ENCODE measurements at places on chromosomes 2 and 18.

DNA sequence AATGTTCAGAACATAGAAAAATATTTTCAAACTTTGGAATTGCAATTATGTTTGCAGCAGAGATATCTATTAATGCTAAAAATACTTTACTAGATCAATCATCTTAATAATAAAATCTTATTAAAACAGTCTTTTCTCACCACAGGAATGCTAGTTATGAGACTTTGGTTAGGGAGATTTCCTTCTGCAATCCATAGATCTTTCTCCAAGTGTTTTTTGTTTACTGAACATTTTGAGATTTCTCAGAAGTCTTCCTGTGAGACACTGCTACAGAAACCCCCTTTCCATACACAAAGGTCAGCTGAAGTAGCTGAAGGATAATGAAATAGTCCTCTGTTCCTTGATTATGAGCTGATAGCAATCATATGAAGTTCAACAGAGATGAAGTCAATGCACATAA is 59.4 kb upstream of the RAPH1 start:
- DNase-seq = no peak

DNA sequence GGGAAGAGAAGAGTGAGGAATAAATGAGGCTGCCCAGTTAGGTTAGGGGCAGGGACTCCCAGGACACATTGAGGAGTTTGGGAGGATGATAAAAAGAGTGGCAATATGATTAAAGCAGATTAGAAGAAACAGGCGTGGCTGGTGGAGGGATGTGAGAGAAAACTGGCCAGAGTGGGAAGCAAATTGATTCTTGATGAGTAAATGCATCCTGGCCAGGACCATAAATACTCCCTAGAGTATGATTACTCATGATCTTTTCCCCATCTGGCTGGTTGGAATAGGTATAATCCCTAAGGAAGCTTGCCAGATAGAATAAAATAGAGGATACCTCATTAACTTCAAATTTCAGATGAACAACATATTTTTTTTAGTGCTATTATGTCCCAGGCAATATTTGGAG is 21.5 kb upstream of the DAW1 start:
- no peak for DNase-seq

DNA sequence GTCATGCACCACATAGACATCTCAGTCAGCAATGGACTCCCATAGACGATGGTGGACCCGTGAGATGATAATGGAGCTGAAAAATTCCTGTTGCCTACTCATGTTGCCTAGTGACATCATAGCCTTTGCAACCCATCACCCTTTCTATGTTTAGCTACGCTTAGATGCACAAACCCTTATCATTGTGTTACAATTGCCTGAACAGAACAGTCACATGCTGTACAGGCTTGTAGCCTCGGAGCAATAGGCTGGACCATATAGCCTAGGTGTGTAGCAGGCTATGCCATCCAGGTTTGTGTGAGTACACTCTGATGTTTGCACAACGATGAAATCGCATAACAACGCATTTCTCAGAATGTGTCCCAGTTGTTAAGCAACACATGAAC is 221.6 kb downstream of the ALPK2 start:
- DNase-seq = no peak

GRCh38 chr18:31513189-31513935 is 15.4 kb downstream of the DSG2 start:
- DNase-seq = no peak

- DNase-seq = no peak
These were observed 93.4 kb downstream of the TWIST2 start for GRCh38 chr2:238941262-238941792.

DNA sequence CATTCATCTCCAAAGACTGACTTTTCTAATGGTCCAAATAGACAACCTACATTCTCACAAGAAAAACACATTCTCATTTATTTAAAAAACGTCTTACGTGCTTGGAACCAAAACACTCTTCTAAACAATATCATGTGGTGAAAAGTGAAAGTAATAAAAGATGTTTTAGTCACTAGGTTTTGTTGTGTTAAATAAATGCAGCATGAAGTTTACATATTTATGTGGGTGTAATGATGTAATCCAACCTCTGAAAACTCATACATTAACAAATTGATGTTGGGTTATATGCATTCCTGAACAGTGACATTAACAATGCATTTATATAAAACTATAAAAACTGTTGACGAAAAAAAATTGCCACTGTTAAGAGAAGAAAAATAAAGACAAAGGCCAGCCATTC is 55.1 kb upstream of the ACVR2A start:
- no peak for DNase-seq

GRCh38 chr18:13660510-13660909 is 65.8 kb downstream of the FAM210A start:
- no peak for DNase-seq

DNA sequence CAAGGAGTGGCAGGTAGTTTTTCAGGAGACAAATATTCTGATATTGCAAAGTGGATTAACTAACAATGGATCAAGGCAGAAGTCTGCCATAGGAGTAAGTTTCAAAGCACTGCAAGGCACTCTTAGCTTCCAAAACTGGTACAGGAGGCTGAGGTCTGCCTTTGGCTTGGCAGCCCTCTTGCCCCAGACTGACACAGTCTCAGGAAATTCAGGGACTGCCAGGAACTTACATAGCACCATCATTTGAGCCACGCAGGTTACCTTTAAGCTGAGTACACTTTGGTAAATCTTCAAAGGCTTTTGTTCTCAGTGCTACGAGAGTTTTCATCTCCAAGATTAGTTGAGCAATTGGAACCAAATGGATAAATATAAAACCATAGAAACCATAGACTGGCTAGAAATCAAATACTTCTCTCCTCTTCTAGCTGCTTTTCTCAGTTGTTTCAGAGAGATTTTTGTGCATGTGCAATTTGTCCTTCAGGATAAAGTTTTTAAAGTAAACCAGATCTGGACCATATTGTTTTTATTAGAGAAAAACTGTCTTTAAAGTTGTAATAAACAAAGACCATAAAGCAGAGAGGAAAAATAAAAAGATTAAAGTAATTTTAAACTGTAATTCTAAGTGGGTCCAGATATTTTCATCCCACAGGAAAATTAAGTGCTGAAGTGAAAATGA is 18.8 kb downstream of the ANKRD29 start:
- no peak for DNase-seq

DNA sequence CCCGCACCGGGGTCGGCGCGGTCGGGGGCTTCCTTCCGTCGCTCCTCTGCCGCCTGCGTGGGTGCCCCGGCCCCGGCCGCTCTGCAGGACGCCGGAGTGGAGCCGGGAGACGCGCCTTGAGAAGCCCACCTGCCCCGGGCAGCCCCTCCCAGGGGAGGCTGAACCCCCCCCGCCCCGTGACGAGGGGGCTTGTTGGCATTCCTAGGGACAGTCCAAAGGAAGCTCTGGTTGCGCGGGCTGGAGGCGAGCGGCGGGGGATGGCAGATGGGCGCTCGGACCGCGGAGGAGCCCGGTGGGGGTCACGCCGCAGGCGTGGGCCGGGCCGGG is 133.5 kb upstream of the MGAT5 start:
- no peak for DNase-seq

GRCh38 chr18:59623456-59624368 is 73.5 kb downstream of the CCBE1 start:
- no peak for DNase-seq

- DNase-seq = no peak
These were observed 23.0 kb upstream of the MRO start for GRCh38 chr18:50842846-50843245.

DNA sequence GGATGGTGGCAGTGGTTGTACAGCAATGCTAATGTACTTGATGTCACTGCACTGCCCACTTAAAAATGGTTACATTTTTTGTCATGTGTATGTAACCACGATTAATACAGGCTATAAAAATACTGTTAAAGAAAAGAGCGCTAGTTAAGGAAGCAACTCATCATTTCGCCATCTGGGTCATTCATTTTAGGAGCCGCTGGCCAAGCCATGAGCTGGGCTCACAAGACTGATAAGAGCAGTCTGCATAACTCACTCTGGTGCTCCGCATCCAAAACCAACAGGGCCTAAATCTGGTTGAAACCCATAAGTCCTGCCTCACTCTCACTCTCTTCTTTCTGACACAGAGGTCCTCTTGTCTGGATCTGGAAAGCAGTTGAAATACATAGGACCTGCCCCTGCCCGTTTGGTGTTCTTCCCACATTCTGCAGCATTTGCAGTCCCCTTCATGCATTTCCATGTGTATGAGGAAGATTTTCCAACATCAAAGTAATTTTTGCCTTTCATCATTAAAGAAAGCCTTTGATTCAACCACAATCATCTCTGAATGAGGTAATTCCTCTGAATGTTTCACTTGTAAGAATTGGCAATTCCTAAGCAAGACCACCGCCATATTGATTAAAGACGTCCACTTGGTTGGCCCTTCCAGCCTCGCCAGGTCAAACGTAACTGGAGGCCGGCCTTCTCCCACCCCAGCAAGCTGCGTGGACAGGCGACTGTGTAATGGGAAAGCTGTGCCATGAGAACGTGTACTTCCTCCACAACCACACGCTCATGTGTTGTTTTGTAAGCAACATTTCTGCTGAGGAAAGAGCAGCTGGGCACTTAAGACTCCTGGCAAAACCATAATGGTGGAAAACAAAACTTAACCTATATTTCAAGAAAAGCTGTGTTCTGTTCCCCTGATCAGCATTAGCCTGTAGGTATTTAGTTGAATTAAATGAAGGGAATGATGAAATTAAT is 112.2 kb downstream of the VAPA start:
- no peak for DNase-seq

- no peak for DNase-seq
These were observed 176.0 kb downstream of the ACKR3 start for GRCh38 chr2:236745420-236746210.

DNA sequence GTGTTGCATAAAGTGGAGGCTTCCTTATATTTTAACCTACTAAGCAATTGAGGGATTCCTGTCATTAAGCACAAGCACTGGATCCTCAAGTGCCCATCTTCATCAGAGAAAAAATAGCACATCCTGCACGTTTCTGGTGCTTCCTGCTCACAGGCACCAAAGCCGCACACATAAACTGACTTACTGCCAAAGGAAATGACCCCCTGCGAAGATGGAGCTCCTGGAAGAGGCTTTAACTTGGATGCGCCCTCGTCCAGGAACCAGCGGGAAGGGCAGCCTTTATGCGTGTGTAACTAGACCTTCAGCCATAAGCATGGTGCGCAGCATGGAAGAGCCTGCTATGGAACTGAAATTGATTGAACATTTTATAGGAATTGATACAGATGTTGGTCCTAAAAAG is 188.7 kb downstream of the FTCDNL1 start:
- no peak for DNase-seq

DNA sequence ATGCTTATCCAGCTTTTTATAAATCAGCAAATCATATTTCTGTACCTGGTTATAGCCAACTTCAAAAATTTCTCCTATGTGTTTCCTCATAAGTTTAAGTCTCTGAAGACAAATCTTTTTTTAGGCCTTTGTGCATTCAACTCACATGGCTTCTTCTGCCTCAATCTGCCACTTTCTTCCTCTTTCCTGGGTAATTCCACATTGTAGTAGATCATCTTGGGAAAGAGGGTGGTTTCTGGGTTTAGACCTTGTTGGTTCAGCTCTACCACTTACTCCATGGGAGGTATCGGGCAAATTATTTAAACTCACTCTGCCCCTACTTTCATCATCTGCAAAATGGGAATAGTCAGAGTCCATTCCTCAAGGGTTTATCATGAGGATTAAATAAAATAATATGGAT is 707.0 kb upstream of the ZEB2 start:
- no peak for DNase-seq

DNA sequence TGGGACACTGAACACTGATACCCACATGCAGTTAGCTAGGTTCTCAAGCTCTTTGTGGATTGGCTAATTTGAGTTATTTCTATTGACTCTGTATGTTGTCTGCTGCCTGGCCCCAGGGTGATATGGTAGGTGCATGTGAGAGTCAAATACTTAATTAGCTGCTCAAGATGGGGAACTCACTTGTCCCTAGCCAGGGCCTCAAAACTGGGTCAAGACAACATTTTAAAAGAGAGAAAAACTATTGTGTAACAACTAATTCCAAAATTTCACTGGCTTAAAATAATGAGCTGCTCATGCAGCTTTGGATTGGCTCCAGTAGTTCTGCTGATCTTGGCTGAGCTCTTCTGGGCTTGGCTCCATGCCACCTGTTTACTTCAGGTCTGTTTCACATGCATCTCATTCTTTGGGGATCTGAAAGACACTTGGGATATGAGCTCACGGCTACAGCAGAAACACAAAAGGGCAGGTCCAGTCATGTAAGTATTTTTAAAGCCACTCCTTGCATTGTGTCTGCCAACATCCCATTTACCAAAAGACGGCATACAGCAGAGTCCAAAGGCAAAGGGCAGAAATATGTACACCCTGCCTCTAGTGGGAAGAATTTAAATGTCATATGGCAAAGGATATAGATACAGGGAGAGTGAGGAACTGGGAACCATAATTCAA is 716.8 kb downstream of the SUCLG1 start:
- no peak for DNase-seq

DNA sequence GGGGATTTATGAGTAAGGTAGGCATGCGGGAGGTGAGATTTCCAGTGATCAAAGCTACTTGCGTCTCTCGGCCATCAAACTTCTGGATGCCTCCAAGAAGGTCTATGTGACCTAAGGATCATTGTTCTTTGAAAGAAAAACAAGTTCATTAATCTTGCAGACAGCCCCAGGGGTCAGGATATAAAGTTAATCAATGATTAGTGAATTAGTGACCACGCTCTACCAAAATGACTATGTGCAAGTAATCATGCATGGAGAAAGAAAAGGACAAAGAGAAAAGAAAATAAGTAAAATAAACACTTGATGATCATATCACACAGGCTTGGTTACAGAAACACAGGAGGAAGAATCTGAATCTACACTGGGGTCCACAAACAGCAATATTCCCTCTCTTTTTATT is 42.5 kb upstream of the BCL11A start:
- no peak for DNase-seq

- no peak for DNase-seq
These were observed 149.7 kb downstream of the HNMT start for GRCh38 chr2:138113871-138114525.

- no peak for DNase-seq
These were observed 110.5 kb downstream of the TCF4 start for GRCh38 chr18:55477499-55477859.

DNA sequence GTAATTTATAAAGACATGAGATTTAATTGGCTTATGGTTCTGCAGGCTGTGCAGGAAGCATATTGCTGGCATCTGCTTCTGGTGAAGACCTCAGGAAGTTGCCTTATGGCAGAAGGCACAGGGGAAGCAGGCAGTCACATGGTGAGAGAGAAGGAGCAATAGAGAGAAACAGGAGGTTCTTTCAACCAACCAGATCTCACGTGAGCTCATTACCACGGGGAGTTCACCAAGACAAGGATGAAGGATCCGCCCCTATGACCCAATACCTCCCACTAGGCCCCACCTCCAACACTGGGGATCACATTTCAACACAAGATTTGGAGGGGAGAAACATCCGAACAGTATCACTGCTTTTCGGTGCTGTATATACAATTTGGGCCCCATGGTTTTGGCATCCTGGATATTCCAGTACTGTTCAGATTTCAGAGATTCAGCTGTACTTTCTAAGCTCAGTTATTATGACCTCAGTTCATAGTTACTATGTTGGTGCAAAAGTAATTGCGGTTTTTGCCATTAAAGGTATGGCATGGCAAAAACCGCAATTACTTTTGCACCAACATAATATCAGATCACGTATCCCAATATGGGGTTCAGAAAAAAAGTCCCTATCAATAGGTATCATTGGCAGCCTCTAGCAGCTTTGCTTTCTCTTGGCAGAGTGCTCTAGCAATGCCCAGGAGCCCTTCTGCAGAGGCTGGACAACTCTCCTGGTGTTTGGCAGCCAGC is 189.6 kb upstream of the SIX3 start:
- DNase-seq = no peak
